Stimulated activated CD8-positive, alpha-beta memory T cell treated with anti-CD3 and anti-CD28 coated beads, Interleukin-7, amount 100 ng/mL, for 1 hour (primary cell): ENCODE measurements at places on chromosomes 2 and 18.

DNA sequence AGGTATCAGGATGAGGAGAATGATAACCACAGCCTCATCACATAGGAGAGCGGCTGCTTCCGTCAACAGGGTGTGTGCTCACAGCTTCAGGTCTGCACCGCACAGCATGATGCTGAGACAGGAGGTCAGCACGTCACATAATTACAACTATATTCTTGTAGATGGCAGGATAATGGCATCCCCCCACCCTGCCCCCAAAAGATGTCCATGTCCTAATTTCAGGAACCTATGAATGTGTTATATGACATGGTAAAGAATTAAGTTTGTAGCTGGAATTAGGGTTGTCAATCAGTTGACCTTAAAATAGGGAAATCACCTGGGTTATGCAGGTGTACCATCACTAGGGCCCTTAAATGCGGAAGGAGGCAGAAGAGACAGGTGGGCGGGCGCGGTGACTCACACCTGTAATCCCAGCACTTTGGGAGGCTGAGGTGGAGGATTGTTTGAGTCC is 73.9 kb downstream of the ARL4C start:
- DNase-seq = no peak

- no peak for DNase-seq
Measured at GRCh38 chr2:236237468-236238190, 26.6 kb downstream of the ASB18 start.

DNA sequence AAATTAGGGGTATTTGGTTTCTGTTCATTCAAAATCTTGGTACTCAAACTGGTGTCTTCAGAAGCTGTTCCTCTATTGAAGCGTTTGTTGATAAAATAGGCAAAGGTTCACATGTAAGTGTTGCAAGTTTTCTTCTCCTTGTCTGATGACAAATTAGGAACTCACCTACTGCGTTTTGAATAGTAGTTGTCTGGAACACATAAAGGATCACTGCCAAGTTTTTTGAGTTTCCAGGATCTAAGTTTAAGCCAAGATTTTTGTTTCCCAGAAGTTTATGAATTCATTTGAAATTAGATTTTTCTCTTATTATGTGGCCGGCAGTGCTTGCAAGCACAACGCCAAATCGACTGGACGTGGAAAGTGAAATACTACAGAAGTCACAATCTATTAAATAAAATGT is 85.4 kb downstream of the ARHGEF33 start:
- no peak for DNase-seq

DNA sequence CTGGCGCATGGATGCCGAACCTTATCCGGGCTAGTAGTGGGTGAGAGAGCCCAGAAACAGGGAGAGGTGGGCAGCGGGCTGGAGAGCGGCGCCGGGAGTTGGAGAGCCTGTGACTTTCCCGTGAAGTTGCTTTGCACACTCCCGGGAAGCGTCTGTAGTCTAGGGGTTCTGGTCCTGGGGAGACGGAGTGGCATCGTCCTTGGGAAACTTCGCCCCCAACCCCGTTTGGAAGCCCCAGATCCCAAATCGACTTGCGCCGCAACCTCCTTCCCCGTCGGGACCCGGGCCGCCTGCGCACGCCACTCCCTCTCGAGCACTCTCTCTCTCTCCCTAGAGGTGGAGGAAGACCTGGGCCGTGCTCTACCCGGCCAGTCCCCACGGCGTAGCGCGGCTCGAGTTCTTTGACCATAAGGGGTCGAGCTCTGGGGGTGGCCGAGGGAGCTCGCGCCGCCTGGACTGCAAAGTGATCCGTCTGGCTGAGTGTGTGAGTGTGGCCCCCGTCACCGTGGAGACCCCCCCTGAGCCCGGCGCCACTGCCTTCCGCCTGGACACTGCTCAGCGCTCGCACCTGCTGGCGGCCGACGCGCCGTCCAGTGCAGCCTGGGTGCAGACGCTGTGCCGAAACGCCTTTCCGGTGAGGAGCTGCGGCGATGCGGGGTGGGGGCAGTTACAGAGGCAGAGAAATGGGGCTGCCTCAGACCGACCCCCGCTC is 456 bp downstream of the DOK1 start:
- no peak for DNase-seq

DNA sequence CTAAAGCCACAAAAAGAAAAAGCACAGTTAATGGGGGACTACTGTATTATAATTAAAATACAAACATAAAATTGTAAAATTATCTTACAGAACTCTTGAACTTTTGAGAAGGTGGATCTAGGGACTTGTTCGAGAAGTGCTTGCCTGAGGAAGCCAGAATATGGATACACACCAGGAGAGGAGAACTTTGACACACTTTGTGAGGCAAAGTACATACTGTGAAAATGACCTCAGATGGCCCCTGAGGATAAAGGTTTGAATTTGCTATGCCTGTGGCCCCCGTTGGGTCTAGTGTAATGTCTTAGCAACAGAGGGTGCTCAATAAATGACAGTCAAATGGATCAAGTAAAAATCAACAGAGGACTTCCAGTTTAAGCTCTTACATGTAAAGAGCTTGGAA is 148.2 kb upstream of the CYP1B1 start:
- DNase-seq = no peak

DNA sequence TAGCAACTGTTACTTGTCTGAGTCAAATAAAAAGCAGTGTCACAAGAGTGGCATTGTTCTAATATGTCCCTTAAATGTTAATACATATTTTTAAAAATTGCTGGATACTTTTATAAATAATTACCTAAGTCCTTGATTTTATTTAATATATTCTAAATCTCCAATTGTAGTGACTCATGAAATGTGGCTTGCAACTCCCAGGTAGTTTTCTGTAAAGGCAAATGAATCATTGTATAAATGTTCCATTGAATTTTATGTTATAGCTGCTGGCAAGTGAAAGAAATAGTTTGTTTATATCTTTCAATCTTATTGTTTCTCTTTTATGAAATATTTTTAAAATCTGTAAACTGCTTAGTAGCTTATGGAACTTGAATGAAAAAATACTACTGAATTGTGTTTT is 32.7 kb upstream of the C1GALT1C1L start:
- DNase-seq = no peak

- DNase-seq = no peak
Measured at GRCh38 chr2:200475795-200476194, 34.1 kb downstream of the KCTD18 start.

DNA sequence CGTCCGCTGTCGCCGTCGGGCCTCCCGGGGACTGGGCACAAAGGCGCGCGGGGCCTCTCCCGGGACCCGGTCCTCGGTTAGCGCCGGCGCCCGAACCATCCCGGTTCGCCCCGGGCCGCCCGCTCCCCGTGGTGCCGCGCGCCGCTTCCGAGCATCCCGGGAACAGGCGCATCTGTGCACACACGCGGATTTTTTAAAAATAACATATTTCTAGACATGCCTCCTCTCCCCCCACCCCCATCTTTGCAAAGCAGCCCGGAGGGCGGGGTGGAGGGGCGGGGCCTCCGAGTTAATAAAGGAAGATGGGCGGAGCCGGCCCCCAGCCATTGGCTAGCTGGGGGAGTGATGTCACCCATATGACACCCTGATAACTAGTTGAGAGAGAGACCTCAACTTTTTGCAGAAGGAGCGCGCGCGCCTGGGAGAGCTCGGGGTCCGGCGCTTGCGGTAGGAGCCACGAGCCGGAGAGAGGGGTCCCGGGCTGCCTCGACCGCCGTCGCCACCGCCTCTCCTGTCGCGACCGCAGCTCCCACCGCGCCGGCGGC is at the start of gene SOX11:
Gene SOX11, plus strand, starts transcription at position 400 of the 545 bp plus-strand sequence. CDS start 338 bp downstream, outside the sequence.
- no peak for DNase-seq

- no peak for DNase-seq
Measured at GRCh38 chr18:49227441-49228165, 232.8 kb downstream of the DYM start.

DNA sequence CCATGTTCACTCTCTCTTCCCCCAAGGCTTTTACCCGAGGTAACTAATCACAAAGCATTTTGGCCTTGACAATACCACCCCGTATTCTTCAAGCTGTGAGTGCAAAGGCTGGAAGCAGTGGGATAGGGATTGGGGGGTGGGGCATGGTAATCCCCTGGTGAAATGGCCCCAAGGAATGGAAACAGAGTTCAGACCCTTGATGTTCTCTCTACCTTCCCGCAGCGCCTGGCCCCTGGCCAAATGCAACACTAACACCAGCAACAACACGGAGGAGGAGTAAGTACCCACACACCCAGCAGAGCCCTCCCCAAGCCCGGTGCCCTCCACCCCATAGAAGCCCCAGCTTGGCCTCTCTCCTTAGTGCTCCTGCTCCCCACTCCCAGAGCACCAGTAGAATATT is 36.9 kb downstream of the CNGA3 start:
- DNase-seq = no peak
